ENCODE measurements at places on chromosomes 7 and 10.

GRCh38 chr10:74078037-74078436 is 72.6 kb downstream of the AP3M1 start:
- peak; percentile 45 for DNase-seq

DNA sequence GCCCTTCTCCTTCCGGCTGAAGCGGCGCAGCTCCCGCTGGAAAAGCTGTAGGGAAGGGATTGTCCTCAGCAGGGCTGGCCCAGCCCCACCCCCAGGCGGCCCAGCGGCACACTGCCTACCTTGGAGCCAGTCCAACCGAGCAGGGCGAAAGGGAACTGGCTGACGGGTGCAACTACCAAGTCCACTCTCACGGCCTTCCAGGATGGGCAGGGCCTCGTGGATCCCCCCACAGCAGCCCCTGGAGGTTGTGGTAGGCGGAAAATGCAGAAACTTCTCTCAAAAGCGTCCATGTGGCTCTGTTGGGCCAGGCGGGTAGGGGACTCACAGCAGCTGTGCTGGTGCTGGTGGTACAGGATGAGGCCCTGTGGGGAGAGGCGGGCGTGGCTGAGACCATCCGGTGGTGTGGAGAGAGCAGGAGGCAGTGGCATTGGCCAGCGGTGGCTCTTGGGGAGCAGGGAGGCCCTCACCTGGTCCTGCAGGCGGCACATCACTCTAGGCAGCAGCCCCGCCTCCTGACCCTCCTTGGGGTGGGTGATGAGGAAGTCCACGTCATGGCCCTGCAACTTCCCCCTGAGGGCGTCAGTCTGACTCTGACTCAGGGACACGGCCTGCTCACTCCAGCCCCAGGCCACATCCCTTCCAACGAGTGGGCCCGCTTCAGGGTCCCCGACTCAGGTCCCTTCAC is 8.4 kb upstream of the PGAM2 start:
- peak; percentile 68 for DNase-seq

DNA sequence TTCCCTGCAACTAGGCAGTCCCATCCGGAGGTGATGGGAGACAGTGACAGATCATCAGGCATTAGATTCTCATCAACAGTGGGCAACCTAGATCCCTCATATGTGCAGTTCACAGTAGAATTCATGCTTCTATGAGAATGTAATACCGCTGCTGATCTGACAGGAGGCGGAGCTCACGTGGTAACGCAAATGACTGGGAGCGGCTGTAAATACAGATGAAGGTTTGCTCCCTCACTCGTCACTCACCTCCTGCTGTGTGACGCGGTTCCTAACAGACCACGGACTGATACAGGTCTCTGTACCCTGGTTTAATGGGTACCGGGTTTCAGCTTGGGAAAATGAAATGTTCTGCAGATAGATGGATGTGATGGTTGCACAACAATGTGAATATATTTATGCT is 47.8 kb upstream of the PIK3AP1 start:
- DNase-seq: no peak

GRCh38 chr7:72101444-72101843 is 310.7 kb downstream of the CALN1 start:
- no peak for DNase-seq

DNA sequence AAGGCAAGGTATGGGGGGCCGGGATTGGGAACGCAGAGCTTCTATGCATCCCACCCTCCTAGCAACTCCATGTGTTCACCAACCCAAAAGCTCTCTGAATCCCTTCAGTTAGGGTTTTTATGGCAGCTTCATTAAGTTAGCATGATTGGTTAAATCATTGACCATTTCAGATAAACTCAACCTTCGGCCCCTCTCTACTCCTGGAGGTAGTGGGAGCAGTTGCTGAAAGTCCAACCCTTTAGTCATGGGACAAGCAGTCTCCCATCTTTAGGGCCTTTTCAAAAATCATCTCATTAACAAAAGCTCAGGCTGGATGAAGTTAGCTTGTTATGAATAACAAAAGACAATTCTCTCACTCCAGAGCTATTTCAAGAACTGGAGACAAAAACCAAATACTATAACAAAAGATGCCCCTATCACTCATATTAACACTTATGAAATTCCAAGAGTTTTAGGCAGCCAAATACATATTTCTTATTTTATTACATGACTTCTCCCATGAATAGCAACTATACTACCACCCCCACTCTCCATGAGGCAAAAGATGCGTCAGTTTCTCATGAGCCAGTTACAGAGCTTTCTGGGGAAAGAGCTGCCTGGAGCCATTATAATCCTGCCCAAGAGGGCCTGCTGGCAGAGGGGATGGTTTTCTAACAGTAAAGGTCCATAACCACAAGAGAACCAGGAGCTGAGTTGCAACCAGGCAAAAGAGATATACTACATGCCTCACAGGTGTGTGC is 44.6 kb downstream of the SLC16A12 start:
- DNase-seq: no peak

DNA sequence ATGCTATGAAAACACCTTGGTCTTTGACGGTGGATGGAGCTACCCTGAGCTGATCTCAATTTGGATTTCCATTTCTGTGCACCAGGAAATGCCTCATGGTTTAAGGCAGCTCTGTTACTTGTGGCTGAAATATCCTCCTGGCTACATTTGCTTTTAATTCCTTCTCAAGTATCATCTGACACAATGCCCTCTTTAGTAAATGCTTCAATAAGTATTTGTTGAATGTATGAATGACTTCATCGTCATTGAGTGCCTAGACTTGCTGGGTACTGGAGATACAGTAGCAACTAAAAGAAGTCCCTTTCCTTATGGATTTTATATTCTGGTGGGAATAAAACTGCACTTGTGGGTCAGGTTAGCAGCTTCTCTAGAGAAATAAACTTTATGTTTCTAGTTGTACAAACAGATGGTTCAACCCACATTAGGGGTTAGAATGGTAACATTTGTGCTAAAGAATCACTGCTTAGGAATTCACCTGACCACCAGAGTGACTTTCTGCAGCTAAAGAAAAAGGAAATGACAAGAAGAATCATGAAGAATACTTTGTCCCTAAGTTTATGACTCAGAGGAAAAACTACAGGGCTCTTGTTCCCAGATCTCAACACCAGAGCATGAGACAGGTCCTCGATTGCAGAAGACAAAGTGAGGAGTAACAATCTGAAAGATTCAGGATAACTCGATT is 21.8 kb upstream of the SMNDC1 start:
- DNase-seq: no peak

DNA sequence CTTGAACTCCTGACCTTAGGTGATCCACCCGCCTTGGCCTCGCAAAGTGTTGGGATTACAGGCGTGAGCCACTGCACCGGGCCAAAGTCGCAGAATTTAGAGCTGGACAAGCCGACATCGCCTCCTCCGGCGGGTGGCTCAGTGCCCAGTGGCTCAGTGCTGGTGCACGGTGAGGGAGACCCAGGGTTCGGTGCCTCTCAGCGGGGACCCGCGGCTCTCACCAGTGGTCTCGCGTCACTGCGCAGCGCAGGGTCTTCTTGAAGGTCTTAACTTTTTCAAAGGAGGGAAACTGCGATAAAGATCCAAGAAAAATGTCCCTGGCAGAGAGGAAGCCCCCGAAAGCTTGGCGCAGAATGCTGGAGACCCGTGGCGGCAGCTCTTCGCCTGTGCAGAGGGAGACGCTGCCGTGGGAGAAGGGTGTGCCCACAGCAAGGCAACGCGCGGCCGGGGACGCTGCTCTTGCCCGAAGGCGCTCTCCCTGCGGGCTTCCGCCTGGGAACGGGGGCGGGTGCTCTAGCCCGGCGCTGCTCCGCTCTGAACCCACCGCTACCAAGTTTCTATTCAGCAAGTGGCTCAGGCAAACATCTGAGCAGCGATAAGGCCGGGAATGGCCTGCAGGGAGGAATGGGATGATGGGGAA is 324.3 kb downstream of the DNAJB6 start:
- no peak for DNase-seq

DNA sequence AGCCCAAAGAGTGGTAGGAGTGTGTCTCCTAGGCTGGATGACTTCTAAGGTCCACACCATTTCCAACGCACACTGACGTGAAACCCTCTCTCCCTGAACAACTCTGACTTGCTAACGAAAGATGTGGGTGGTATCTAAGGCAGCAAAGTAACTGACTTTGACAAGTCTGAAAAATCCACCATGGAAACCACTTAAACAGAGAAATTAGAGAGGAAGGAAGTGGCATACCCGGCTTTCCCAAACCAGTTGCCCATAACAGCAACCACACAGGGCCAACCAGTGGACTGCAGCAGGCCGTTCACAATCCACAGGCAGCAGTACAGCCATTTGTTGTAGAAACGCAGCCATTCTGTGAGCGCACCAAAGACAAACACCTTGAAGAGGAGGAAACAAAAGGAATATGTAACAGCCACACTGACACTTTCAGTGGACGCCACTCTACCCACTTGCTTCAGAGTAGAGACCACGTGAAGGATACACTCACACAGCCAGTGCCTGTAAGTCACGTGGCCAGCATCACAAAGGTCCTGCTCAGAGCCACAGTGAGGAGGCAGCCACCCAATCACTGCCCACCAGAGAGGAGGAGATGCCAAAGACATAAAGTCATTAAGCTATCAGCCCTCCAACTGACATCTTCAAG is 39.8 kb downstream of the SLC37A3 start:
- no peak for DNase-seq

DNA sequence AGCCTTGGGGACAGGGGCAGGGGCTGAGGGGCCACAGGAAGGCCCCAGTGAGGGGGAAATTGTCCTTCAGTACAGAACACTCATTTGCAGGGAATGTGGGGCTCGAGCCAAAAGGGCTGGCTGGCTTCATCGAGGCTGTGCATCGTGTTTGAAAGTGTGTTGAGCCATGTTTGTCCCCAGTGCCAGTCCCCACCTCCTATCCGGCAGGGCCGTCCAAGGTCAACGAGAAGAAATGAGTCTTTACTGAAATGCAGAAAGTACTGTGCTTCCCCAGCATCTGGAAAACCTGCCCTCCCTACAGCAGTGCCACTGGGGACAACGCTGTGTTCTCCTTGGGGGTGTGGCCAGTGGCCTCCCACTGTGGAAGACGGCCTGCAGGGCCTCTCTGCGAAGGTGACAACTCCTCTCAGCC is 214.1 kb downstream of the KLF6 start:
- no peak for DNase-seq

DNA sequence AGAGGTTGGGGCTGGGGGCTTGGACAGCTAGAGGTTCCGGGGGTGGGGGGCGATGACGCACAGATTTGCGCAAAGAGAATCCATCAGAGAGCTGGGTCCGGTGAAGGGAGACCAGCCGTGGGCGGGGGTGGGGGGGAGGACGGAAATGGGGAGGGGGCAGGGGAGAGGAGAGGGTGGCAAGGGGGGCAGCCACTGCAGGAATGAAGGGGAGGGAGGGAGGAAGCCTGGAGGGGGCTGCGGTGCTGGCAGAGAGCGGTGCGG is 1.2 kb upstream of the VGF start:
- DNase-seq: no peak

DNA sequence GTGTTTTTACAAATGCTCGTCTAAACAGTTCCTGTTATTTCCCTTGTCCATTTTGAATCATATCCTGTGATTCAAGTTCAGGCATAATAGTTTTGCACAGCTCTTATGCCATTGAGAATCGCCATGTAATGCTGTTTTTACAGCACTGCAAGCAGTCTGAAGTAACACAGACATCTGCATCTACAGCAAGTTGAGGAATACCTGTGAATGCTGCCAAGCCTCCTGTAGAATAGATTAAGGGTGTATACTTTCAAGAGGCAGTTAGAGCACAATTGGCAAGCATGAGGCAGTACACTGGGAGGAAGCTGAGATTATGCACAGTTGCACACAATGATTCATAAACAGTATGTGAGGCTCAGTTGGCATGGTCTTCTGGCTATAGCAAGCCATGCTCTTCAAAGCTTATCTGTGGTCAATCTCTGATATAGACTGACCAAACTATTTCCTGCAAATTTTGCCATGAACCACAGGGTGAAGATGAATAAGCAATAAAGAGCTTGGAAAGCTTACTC is 121.9 kb upstream of the AKR1E2 start:
- no peak for DNase-seq

DNA sequence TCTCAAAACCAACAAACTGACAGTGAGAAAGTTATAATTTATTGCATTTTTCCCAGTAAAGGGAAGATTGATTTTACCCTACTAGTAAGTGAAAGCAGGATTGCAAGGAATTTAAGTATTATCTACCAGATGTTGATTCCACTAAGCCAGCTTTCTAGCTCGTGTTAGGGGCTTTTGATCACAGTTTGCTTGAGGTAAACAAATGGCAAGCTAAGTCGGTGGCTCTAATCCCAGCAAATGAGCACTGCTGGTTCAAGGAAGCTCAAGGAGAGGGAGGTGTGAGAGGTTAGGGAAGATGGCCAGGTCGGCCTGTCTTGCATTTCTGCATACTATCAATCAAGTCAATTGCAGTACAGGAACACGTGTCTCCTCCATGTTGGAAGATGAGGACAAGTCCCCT is 448.7 kb upstream of the POM121L12 start:
- DNase-seq: no peak

- DNase-seq: no peak
Observed at GRCh38 chr7:86968618-86969017, 90.8 kb downstream of the ELAPOR2 start.
